C1 segment of cervical spinal cord (tissue), 14 donors: ENCODE measurements at places on chromosomes 12 and 14.
A peak's percentile ranks its signal among the peaks of the same experiment; 100 is the strongest.

DNA sequence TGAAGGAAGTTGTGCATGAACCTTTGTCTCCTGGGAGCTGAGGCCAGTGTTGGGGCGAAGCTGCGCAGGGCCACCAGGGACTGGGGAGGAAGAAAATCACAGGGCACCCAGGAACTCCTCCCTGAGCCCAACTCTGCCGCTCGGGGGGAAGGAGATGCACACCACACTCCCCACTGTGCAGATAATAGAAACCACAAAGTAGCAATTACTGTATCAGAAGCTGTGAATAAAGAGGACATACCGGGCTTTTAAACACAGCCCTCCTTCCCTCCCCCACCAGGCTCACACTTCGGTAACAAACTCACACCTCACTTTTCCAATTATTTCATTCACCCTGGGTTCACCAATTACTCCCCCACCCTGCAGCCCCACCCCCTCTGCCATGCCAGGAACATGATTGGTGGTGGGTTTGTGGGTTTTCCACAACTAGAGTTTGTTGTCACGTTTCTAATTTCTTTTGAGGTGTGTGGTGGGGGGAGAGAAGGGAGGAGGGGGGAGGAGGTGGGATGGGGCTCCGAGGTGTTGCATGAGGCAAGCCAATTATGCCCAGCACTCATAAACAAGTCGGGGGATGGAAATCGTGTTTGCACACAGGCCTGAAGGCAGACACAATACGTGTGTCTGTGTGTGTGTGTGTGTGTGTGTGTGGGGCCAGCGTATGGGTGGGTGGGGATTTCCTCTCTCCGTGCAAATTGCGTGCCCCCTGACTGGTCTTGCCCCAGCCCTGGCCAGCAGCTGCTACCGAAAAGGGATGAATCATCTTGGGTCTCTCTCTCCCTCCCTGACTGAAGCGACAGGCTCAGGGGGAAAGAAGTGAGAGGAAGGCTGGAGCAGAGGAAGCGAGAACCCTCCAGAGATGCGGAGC lies 103.3 kb downstream of the RBM19 start:
- DNase-seq, result no peak

DNA sequence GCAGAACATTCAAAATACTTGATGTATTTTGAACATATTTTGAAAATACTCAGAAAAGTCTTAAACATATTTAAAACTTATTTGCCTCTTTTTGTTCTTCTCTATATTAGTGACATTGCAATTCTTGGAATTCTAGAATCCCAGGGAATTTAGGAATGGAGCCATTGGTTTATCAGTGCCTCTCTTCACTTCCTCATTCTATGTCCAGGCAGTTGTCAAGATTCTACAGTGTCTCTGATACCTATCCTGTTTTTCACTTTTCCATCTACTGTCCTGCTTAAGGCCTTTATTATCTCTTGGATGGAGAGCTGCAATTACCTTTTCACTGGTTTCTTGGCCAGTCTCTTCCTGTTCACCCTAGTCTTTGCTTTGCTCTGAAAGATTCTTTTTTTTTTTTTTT lies 144.6 kb downstream of the TTLL5 start:
- DNase-seq, result no peak

GRCh38 chr12:7144414-7145120 lies 14.4 kb downstream of the CLSTN3 start:
- DNase-seq, result no peak

GRCh38 chr14:53022593-53022992 lies 71.7 kb upstream of the FERMT2 start:
- DNase-seq, result no peak

DNA sequence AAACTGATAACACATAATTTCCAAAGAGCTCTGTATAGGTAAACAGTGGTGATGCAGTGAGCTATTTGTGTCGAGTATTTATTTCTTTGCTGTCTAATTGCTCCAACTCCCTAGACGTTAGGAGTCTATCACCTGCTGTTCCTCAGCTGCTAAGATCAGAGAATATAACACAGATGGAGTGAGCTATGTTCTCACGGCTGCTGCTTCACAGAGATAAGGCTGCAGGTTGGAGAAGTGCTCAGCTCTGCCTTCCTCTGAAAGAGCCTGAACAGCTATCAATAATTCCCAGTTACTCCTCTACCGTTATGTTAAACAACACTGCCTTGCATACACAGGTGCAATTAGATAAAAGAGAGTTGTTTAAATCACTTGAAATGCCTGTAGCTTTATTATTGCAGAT lies 103.2 kb upstream of the MDGA2 start:
- no peak for DNase-seq

- no peak for DNase-seq
Observed at GRCh38 chr12:121949648-121950397, 31.4 kb downstream of the CFAP251 start.

GRCh38 chr12:114508529-114509129 lies 102.7 kb upstream of the TBX5 start:
- DNase-seq, result peak; percentile 56
